ENCODE measurements at places on chromosomes 16 and 17. TPM values are rescaled to one million over a fixed set of nuclear protein-coding genes. Genes with fewer than 3 reads are reported as not detected.
A peak's percentile ranks its signal among the peaks of the same experiment; 100 is the strongest.

Gene C17orf107
- polyA plus RNA-seq, result 2.1 TPM

Gene UTS2R
- polyA plus RNA-seq, result 0.04 TPM

- DNase-seq, result no peak
- peaks cover 2% of the 10 kb centered on the region for H3K36me3 ChIP-seq
- no peak overlapping the region for H3K4me3 ChIP-seq
These were observed 129.5 kb downstream of the ANKRD11 start for GRCh38 chr16:89360760-89361435.

DNA sequence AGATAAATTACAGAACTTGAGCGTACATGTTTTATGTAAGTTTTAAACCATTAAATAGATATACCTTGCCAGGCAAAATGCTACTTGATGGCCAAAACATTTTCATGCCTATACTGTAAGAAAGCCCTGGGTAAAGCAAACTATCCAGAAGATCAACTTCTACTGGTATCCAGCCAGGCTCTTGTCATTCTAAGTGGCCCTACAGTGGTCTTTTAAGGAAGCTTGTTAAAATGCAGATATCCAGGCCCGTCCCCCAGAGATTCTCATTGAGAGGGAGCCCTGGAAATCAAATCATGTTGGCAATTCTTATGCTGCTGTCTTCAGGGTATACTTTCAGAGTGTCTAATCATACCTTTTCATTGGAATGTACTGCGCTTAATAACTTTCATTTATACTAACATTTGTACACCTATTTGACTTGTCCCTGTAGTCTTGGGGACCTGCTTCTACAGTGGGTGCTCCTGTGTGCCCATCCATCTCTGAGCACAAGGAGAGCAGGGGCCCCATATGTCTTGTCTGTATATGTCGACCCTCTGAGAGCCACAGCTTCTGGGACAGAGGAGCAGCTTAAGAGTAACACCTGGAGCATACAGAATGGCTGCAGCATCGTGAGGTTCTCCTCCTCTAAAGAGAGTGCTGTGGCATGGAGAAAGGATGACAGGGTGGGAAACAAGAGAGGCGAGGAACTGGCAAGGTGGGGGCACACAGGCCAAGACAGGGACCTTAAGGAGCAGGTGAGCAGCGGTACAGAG is 43.6 kb upstream of the ANKFY1 start:
- H3K36me3 ChIP-seq, result peaks cover 12% of the 10 kb centered on the region
- H3K4me1 ChIP-seq, result no peaks in the 10 kb centered on the region
- H3K27me3 ChIP-seq, result no peaks in the 10 kb centered on the region
- no peak overlapping the region for H3K4me3 ChIP-seq
- H3K27ac ChIP-seq, result no peak overlapping the region

Gene MYH8
- 2.1 TPM for polyA plus RNA-seq

- H3K4me3 ChIP-seq, result no peak overlapping the region
- no peaks in the 10 kb centered on the region for H3K27me3 ChIP-seq
- no peak for DNase-seq
- H3K27ac ChIP-seq, result no peak overlapping the region
- H3K4me1 ChIP-seq, result no peaks in the 10 kb centered on the region
- peaks cover 30% of the 10 kb centered on the region for H3K36me3 ChIP-seq
These were observed 14.2 kb upstream of the CETP start for GRCh38 chr16:56947604-56947995.

- no peaks in the 10 kb centered on the region for H3K4me1 ChIP-seq
- no peaks in the 10 kb centered on the region for H3K36me3 ChIP-seq
- H3K27me3 ChIP-seq, result no peaks in the 10 kb centered on the region
These were observed 66.5 kb downstream of the MGAT5B start for GRCh38 chr17:76934561-76935320.

Gene LRRC36
- polyA plus RNA-seq, result 2.5 TPM

- H3K27me3 ChIP-seq, result no peaks in the 10 kb centered on the region
- H3K36me3 ChIP-seq, result peaks cover 22% of the 10 kb centered on the region
- H3K27ac ChIP-seq, result no peak overlapping the region
- H3K4me3 ChIP-seq, result no peak overlapping the region
These were observed 24.3 kb upstream of the TMEM220 start for GRCh38 chr17:10754109-10754508.

DNA sequence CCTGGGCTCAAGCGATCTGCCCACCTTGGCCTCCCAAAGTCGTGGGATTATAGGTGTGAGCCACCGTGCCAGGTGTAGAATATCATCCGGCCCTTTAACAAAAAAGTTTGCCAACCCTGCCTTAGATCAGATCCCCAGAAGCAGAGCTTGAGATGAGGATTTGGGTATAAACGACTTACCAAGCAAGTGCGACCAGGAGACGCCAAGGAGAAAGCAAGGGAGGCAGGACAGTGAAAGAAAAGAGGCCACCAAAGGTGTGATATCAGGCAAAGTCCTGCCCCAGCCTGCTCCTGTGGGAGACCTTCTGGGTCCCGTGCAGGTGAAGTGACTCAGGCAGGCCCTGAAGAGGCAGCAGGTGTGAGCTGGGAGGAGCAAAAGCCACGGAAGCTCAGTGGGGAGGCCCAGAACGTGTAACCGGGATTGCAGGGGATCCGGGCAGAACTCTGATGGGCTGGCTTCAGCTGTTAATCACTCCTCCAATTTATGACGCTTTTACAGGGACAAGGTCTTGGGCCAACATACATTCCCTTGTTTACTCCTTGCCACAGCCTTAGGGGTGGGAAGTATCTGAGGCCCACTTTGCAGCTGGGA is 14.1 kb upstream of the CALB2 start:
- peaks cover 9% of the 10 kb centered on the region for H3K27me3 ChIP-seq
- H3K27ac ChIP-seq, result no peak overlapping the region
- DNase-seq, result no peak

Gene TCAP
- polyA plus RNA-seq, result 2.2 TPM

Gene SF3B3
- polyA plus RNA-seq, result 202 TPM

DNA sequence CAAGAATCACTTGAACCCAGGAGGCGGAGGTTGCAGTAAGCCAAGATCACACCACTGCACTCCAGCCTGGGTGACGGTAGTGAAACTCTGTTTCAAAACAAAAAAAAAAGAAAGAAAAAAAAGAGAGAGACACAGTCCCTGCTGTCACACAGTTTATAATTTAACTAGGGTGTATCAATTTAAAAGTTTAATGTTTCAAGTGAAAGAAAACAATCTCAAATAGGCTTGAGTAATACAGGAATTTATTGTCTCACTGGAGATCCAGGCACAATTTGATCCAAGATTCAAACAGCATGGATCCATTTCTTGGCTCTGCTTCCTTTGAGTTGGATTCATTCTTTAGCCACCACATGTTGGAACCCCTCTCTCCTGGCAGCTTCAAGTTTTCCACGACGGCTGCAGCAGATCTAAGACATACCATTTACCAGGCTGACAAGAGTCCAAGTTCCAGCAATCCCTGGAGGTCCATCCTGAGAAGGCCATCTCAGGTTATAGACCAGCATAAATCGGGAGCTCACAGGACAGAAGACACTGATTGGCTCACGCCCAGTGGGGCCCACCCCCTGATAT is 97.5 kb downstream of the YPEL2 start:
- peaks cover 10% of the 10 kb centered on the region for H3K4me1 ChIP-seq
- no peaks in the 10 kb centered on the region for H3K27me3 ChIP-seq
- H3K36me3 ChIP-seq, result no peaks in the 10 kb centered on the region
- no peak overlapping the region for H3K4me3 ChIP-seq
- DNase-seq, result no peak

DNA sequence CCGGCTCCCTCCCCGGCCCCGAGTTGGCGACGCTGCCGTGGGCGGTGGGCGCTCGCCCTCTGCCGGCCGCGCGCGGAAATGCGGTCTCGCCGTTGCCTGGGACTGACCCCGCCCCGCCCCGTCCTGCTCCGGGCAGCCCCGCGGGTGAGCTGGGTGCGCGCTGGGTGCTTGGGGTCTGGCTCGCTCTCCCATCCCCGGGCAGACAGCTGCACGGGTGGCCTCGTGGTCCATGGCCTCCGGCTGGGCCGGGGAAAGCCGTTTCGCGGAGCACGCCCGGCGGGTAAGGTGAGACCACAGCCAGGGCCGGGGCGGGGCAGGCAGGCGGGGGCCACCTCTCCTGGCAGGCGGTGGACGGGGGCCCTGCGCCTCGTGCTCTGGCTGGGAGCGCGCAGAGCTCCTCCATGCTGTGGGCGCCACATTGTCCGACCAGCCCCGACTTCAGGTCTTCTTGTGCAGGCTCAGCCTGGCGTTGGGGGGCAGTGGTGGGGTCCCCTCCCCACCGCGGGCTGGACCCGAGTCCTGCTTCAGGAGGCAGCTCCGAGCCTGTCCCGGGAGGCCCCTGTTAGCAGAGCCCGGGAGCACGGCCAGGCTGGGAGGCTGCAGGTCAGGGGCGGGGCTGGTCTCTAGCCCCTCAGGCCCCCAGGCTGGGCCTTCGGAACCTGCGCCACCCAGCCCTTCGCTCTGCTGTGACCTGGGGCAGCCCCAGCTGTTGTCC is 7.0 kb upstream of the C1QTNF8 start:
- DNase-seq, result peak; percentile 52
- peaks cover 44% of the 10 kb centered on the region for H3K27me3 ChIP-seq
- no peaks in the 10 kb centered on the region for H3K36me3 ChIP-seq
- H3K4me1 ChIP-seq, result peaks cover 7% of the 10 kb centered on the region
- no peak overlapping the region for H3K27ac ChIP-seq
- H3K4me3 ChIP-seq, result no peak overlapping the region

DNA sequence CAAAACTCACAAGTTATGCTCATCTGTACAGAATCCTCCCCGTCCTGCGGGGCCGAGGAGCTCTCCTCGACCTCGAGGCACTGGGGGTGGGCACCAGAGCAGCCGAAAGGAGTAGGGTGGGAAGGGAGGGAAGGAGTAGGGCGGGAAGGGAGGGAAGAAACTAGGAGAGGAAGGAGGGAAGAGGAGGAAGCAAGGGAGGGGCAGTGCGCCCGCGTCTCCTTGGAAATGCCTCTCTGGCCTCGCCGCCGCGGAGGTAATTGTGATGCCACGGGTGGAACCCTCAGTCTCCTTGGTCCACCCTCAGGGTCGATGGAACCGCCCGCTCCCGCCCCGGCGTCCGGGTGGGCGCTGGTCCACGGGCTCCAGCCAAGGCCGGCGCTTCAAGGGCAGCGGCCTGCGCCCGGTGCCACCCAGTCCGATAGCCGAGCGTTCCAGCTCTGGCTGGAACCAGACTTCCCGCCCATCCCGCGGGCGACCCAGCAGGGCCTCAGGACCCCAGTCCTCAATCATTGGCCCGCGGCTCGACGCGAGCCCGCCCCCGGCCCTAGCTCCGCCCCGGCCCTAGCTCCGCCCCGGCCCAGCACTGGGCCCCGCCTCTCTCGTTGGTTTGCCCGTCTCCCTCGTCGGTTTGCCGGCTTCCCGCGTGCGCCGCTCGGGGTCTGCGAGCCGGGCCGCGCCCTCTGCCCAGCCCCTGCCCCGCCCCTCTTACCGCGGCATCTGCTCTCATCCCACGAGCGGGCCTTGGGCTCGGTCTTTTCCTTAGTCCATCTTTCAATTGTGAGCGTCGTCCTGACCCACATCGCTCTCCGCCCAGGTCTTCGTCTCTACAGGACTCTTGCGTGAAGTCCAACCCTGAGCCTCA is 596 bp downstream of the PROCA1 start:
- no peaks in the 10 kb centered on the region for H3K27me3 ChIP-seq
- H3K4me1 ChIP-seq, result peaks cover 21% of the 10 kb centered on the region
- peak; percentile 90 for DNase-seq
- peaks cover 26% of the 10 kb centered on the region for H3K36me3 ChIP-seq
- H3K4me3 ChIP-seq, result peak overlapping the region; percentile 58

DNA sequence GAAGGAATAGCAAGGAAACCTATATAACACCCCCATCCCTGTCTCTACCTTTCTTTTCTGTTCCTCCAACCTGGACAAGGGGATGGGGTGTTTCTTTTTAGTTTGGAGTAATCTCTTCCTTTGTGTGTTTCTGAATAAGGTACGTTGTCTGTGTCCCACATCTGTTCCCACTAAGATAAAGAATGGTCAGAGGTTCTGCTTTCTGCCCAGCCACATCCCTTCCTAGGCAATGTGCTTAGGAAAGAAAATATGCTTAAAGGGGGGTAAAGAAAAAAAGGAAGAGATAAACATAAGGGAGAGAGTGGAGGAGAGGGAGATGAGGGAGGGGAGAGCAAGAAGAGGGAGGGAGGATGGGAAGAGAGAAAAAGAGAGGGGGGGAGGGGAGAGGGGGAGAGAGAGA is 35.1 kb downstream of the SLC6A2 start:
- DNase-seq, result no peak
- H3K4me3 ChIP-seq, result no peak overlapping the region
- H3K4me1 ChIP-seq, result no peaks in the 10 kb centered on the region
- H3K27ac ChIP-seq, result no peak overlapping the region

Gene MARF1
- 41.6 TPM for polyA plus RNA-seq

GRCh38 chr16:7555459-7555858 is 222.8 kb downstream of the RBFOX1 start:
- no peak overlapping the region for H3K4me3 ChIP-seq
- no peaks in the 10 kb centered on the region for H3K27me3 ChIP-seq
- DNase-seq, result no peak
- H3K4me1 ChIP-seq, result no peaks in the 10 kb centered on the region
- H3K36me3 ChIP-seq, result no peaks in the 10 kb centered on the region

DNA sequence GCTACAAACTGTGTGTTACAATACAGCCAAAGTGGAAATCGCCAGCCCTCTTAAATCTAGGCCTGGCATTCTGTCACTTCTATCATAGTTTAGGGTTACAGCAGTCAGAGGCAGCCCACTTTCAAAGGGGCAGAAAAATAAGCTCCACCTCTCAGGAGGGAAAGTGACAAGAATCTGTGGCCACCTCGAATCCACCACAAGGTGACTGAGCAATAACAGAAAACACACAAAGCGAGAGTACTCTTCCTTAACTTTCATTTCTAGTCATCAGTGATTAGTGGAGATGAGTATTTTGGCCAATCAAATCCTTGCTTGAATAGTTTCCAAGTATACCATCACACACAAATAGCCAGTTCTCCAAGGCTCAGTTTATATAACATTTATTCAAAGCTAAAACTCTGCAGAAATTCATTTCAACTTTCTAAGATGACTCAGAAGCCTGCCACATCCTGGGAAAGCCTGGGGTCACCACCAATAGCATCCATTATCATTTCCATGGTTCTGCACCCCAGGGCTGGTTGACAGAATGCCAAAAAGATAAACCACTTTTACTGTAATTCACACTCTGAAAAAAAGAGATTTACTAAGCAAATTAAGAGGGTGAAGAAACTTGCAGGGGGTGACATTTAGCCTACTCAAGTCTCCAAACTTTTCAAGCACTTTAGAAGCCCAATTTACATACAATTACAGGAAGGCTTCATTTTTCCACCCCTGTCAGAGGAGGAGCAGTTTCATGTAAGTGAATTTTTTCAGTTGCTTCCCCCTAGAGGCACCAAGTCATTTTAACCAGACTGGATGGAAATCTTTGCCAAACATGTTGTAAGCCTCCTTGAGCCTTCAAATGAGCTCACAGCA is 66.8 kb downstream of the SALL1 start:
- peaks cover 2% of the 10 kb centered on the region for H3K27me3 ChIP-seq
- H3K27ac ChIP-seq, result no peak overlapping the region
- H3K4me1 ChIP-seq, result no peaks in the 10 kb centered on the region
- no peak for DNase-seq
